Activated CD8-positive, alpha-beta T cell treated with anti-CD3 and anti-CD28 coated beads, Interleukin-2, amount 10 ng/mL, durations not matched to agents 7 days and 5 days (primary cell): ENCODE measurements at places on chromosomes 1 and 21. TPM values are rescaled to one million over a fixed set of nuclear protein-coding genes. Genes with fewer than 3 reads are reported as not detected.

Gene ITLN1
- total RNA-seq: not detected

Gene OR2L5
- not detected for total RNA-seq

- DNase-seq: no peak
These were observed 384.3 kb downstream of the SEC16B start for GRCh38 chr1:177585302-177586220.

DNA sequence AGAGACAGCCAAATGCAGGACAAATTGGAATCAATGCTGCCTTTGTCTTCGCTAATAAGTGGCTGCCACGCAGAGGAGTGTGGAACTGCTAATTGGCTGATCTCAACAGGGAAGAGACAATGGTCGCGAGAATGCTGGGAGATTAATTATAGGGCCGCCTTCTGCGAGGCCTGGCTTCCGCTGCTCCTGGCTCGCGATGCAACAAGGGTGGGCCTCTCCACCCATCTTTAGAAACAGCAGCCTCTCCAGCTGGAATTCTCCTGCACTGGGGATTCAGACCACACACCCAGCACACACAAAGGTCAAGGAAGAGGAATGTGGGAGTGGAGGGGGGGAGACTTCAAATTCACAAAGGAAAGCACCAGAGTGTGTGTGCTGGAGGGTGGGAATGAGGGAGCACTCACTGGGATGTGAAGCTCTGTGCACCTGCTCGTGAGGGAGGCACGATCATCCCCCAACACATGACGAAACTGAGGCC is 200.7 kb upstream of the GRIK3 start:
- DNase-seq: no peak

DNA sequence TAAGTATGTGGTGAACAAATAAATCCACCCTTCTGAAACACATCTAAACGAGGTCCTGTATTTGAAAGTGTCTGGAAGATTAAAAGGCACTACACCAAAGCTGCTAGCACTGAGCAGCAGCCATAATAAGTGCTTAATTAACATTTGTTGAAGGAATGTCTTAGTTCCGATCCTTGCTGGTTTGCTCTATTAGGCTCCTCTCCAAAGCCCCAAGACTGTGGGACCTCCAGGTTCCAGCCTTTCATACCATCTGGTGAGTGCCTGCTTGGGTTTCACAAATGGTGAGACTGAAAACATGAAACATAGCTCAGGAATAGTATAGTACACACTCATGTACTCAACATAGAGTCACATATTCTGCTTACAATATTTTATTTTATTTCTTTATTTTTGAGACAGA is 640 bp upstream of the CYP2J2 start:
- no peak for DNase-seq

DNA sequence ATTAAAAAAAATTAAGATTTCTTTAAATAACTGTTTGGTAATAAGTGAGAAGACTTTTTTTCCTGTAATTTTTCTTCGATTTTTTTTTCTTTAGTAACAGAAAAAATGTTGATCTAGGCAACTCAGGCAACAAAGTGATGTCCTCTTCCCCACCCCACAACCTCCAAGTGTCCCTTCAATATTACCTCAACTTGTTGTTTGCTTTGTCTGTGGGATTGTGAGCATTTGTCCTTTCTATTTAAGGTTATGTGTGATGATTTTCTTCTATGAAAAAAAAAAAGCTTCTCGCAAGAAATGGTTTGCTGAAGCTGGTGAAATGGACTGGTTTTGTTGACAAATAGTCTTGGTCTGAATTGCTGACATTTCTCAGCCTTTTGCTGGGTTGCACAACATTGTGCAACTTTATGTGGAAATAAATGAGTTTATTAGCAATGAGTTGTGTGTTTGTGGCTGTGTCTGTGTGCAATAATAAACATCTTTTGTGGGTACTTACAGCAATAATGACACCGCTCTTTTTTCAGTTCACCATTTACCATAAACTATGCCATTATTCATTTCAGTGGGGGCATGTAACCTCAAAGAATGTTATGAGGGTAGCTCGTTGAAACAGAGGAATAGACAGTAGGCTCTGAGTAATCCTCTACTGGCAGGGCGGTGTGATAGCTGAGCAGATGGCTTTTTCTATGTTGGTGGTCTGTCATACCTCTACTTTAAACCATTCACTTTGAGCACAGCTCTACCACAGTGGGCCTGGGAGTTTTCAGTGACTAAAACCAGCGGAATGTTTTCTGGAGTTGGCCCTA is 218.4 kb downstream of the HLX start:
- DNase-seq: no peak

- DNase-seq: peak; percentile 40
These were observed at the start of gene PRDM16 for GRCh38 chr1:3068564-3069431. Gene PRDM16 (plus strand): TSS chr1:3069203. CDS start chr1:3069260, 57 bp downstream.

- no peak for DNase-seq
These were observed 179.3 kb downstream of the ETS2 start for GRCh38 chr21:38984982-38985567.
